Cardiac septum (tissue), 1 donor: ENCODE measurements at places on chromosomes 3 and 15.

GRCh38 chr3:87503900-87504498, 227.6 kb upstream of the POU1F1 start:
- DNase-seq = no peak

- DNase-seq = peak; percentile 65
Measured at GRCh38 chr3:42712688-42713372, 10.2 kb upstream of the HHATL start.

GRCh38 chr3:34065901-34066300, 267.5 kb downstream of the PDCD6IP start:
- no peak for DNase-seq

DNA sequence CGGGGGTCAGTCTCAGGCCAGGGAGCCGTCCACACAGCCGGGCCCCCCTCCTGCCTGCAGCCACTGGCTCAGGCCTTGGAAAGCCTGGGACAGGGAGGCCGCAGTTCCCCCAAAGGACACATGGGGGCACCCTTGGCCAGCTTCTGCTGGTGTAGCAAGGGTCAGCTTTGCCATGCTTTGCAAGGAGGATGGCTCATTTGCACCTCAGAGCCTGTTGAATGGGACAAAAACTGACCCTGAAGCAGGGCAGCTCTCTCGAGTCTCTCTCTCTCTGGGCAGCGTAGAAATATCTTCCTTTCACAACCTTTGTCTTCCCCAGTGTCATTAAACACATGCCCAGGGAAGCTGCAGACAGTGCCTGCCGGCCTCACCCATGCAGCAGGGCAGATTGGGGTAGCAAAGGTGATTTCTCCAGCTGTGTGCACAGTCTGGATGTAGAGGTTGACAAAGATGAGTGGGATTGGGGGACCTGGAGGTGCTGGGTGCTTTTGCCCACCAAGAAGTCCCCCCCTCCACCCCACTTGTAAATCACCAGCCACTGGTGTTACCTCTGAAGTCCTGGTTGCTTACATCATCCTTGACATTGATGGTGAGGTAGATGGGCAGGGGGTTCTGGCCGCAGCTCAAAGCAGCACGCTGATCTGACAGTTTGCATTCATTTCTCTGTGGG, 17.4 kb upstream of the EHD4 start:
- DNase-seq = peak; percentile 93

- DNase-seq = no peak
Measured at GRCh38 chr3:150515210-150515609, 31.1 kb downstream of the SERP1 start.

GRCh38 chr15:32828507-32829186, 110.8 kb downstream of the GREM1 start:
- no peak for DNase-seq

DNA sequence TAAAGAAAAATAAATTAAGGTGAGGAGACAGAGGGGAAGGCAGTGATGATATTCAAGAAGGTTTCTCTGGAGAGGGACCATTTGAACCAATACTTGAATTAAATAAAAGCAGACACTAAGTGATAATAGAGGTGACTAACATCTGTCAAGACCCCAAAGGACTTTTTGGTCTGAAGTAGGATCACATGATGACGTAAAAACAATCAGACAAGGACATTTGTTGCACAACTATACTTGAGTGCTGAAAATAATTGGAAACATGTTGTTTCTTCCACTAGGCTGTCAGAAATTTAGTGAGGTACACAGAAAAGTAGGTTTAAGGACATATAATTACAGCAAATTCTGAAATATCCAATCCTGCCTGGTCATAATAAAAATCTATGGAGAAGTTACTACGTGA, 179.5 kb downstream of the WNT5A start:
- no peak for DNase-seq

GRCh38 chr15:40343512-40343911, 2.8 kb upstream of the CCDC9B start:
- no peak for DNase-seq

- no peak for DNase-seq
Measured at GRCh38 chr3:149374391-149374790, 3.1 kb downstream of the TM4SF1 start.

DNA sequence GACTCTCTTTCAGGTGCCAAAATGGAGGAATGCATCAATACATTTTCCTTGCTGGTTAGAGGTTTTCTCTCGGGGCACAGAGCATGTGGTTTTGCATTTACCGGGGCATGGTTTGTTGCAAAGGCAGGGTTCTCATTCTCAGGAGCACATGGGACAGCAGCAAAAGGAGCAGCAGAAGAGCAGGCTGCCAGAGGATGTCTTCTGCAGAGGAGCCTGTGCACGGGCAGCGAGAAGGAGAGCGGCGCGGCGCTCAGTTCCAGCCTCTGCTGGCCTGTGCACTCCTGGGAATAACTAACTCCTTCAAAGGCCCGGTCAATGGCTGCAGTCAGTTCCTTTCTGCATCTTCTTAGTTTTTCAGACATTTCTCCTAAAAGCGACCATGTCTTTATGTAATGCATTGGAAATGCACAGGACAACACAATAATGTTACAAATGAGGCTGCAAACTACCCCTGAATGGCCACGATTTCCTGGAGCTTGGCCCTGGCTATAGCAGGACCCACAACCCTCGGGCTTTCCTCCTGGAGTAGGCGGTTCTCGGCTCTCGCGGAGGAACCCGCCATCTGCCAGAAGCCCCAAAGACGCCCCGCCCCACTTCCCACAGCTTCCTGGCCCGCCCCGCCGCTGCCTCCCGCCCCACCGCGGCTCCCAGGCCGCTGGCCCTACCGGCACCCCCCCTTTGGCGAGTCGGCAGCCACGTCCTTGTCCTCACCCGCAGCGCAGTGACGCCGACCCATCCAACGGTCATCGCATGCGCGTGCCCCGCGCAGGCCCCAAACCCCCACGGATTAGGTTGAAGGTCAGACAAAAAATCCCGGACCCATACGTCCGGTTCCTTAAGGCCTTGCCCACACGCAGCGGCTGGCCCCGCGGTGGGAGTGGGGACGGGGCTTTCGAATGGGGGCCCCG, at the start of gene C3orf62:
Gene C3orf62, minus strand, starts transcription at position 758 of the 908 bp plus-strand sequence. Its CDS starts 360 bp downstream, at position 398.
- peak; percentile 96 for DNase-seq

- no peak for DNase-seq
Measured at GRCh38 chr15:33183334-33183733, 11.2 kb downstream of the FMN1 start.

DNA sequence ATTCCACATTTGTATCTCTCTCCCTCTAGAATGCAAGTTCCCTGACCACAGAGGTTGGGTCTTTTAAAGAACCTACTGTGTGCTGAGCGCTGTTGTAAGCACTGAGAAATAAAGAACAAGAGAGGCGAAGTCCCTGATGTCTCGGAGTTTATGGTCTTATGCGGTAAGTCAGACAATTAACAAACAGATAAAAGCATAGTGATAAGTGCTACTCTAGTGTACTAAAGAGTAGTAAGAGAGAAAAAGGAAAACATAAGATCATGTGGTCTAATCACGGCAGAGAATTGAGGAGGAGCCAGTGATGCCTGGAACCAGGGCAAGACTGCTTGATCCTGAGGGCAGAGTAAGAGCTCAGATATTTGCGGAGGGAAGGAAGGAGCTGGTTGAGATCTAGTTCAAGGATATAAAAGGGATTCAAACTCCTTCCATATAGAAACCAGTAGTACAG, 29.8 kb upstream of the TSC22D2 start:
- no peak for DNase-seq

GRCh38 chr15:27086149-27086548, 115.2 kb downstream of the GABRG3 start:
- no peak for DNase-seq

DNA sequence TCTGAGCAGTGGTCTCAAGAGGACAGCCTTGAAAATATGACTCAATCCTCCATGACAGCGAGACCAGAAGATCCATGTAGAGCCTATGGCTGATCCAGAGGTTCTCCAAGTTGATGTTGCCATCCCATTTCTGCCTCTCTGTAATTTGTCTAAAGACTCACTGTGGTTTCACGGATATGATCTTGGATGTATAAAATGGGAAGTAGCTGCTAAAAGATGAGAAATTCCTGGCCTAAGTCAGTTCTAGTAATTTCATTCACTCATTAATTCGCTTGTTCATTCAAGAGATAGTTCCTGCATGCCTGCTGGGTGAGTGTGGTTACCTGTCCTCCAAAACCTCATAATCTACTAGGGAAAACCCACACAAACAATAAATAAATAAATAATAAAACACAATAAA, 145.9 kb downstream of the TNIK start:
- DNase-seq = no peak

DNA sequence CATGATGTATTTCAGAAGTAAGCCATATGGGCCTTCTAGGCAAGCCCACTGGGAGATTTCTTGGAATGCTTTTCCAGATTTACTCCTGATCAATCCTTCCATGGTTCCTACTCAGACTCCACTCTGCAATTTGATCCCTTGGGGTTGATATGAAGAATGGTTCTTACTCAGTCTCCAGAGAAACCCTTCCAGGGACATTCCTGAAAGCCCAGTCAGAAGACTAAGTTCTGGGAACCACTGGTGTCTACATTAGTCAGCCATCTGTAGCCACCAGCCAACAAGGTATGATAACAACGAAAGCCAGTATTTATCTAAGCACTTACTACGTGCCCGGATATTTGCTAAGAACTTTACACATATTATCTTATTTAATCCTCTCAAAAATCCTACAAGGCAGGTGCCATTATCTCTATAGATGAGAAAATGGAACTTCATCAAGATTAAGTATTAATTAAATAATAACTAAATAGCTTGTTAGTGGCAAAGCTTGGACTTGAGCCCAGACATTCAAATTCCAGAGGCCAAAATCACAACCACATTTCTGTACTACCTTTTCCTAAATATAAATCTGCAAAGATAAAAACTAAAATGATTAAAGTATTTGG, 32.7 kb downstream of the ZNF385D start:
- no peak for DNase-seq

DNA sequence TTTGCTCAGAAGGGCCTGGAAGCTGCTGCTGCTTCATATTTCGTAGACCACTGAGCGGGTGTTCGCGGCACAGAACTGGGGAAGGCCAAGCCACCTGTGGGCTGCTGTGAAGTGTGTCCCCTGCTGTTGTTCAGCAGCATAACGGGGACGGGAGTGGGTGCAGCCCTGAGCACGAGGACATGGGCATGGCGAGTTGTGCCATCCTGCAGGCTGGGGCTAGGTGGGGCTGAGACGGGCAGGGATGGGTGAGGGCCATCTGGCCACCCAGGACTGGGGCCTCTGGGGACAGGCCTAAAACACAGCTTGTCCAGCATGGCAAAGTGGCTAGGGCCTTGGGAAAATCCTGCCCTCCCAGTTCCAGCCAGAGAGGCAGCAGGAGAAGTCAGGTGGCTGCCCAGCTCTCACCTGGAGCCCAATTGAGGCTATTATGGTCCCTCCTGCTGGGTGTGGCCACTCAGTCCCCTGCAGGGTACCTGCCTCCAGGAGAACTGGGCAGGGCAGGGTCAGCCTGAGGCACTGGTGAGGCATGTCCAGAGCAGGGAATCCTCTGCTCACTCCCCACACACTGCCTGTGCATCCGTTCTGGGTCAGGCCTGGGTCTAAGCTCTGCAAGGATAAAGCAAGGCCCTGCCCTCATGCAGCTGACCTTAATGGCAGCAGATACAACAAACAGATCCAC, 29.5 kb downstream of the CFAP100 start:
- peak; percentile 57 for DNase-seq

GRCh38 chr3:10492364-10493201, 12.8 kb downstream of the ATP2B2 start:
- no peak for DNase-seq

GRCh38 chr15:47954196-47954595, 166.6 kb upstream of the SLC24A5 start:
- DNase-seq = no peak

- DNase-seq = no peak
Measured at GRCh38 chr15:97199393-97200051, 761.0 kb upstream of the ARRDC4 start.

DNA sequence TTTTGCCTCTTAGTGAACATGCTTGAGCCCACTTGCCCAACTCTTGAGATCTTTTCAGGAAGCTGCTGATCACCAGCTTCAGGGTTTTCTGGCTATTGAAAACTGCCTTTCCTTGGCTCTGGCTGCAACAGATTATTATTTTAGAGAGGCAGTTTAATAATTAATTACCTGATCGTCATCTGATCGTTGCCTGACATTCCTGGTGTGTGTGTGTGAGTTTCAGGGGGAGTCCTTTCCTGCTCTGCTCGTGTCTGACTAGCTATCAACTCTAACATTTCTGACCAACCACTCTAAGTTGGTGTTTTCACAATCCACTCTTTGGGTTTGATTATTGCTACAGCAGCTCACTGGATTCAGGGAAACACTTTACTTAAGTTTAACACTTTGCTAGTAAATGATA, 84.3 kb upstream of the SPATA16 start:
- no peak for DNase-seq

- DNase-seq = no peak
Measured at GRCh38 chr3:10289787-10290355, 2.9 kb downstream of the GHRL start.
